Neural progenitor cell (in vitro differentiated cells): ENCODE measurements at places on chromosomes 11 and 22.
A peak's percentile ranks its signal among the peaks of the same experiment; 100 is the strongest.

- DNase-seq, result peak; percentile 88
Observed at GRCh38 chr22:23242473-23243001, 62.2 kb downstream of the BCR start.

DNA sequence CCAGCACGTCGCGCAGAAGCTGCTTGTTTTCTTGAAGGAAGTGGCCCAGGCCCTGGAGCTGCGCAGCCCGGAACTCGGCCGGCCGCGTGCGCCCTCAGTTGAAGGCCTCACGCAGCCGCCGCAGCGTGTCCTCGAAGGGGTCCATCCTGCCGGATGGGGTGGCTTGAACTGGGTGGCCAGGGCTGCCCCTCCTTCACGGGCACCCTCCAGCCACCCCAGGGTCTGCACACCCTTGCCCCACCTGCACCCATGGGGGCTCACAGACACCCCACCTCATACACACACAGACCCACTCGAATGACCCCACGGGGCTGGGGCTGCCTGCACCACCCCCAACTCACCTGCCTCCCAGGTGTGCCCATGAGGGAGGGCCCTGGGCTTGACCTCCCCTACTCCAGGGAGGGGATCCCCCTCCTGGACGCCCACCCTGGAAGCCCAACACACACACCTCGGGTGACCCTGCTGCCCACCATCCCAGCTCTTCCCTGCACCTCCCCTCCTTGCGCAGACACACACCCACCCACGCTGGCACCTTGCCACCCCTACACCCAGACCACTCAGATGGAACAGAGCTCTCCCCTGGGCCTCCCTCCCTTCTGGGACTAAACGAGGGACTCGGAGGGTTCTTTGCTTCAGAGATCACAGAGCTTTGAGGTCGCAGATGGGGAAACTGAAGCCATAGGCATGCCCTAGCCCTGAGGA lies 6.8 kb downstream of the ALDH3B2 start:
- no peak for DNase-seq

DNA sequence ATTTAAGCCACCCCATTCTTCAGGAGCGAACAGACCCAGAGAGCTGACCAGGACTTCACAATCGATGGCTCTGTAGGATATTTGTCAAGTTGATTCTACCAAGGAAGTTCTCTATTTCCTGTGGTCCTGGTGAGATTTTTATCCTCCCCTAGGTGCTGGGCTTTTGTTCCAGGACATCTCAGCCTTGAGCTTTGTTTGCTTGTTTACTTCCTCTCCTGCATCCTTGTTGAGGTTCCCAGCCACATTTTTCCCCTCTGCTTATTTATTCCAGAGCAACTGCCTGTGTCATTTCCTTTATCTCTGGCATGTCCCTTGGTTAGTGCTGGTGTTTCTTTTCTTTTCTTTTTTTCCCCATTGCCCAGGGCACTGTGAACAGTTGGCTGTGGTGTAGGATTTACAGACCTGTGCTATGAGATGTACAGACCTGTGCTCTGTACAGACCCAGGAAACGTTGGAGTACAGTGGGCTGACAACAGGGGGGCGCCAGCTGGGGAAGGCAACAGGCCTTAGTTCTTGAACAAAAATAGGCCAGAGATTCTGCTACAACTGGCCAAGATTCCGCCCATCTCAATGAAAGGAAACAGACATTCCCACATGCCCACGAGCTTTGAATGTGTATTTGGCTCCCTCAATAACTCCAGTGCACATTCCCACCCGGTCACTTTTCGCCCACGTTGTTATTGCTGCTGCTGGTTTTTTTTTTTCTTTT lies 235.9 kb upstream of the DDI1 start:
- DNase-seq, result peak; percentile 5

- DNase-seq, result no peak
Observed at GRCh38 chr11:61270354-61271076, 24.6 kb downstream of the VWCE start.

DNA sequence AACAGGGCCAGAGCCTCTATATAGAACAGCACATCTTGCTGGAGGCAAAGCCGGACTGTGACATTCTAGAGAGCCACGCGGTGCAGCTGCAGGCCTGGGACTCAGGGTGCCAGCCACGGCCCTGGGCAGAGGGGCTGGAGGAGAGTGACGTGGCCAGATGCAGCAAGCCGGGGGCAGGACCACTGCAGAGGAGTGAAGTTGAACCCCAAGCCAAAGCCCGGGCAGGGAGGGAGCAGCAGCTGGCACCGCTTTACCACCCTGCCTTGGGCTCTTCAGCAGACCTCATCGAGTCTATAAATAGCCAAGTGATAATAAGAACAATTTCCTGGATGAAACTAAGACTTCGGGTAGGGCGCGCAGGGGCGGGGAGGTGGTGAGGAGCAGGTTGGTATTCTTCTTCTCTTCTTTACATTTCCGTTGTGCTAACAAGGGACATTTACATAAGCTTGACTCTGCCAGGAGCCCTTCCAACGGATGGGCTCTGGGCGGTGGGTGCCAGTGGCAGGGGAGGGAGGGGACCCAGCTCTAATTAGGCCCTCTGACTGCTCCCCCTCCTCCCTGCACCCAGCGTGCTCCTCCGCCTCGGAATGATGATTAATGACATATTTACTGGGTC lies 110.2 kb downstream of the ST3GAL4 start:
- DNase-seq, result no peak

DNA sequence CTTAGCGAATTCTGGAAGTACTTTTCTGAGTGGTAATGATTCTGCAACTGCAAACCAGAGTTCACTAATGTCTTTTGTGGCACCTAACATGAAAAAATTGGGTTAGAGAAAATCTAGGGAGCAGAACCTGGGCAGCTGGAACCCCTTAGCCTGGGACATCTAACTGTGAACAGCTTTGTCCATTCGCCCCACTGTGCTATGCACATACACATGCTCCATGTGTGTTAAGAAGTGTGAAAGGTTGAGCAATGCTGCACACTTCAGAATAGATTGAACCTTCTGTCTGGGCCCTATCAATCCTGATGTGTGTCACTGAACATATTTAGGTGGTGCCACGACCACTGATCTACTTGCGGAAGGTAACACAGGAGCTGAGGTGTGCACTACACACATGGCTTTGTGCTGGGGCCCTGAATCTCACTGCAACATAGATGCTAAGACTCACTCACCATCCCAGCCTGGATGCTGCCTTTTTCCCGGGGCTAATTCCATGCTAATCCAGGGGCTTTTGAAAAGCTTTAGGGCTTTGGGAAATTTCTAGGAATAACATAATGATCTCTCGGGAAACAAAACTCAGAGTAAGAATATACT lies 976.2 kb downstream of the NTM start:
- peak; percentile 14 for DNase-seq

DNA sequence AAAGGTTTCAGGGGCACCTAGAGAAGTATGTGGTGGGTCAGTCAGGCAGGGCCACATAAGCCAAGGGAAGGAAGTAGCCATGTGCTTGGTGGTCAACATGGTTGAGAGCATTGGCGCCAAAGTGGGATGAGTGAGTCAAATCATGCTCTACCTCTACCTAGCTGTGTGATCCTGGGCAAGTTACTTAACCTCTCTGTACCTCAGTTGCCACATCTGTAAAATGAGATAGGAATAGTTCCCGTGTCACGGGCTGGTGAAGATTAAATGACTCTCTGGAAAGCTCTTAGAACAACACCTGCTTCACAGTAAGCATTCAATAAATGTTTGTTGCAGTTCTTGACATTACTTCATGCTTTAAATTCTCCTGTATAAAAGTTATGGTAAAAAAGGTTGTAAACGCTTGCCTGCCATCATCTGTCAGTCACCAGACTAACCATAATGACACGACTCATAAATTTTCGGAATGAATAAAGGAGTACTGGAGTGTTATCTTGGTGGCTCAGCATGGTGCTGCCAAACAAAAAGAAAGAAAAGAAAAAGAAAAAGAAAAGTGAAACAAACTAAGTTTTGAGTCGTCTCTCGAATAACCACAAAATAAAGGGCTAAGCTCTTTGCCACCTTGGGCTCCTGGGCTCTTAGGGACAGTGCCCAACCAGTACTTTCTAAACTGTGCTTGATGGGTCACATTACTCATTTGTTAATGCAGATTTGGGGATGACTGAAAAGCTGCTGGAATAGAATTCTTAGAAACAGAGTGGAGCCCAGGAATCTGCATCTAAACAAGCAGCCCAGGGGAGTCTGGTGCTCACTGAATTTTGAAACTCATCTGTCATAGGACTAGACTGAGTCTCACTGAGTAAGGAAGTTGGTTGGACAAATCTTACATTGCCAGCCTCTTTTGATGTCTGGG lies 107.6 kb downstream of the LDLRAD3 start:
- no peak for DNase-seq

GRCh38 chr22:33640900-33641299 lies 279.4 kb downstream of the LARGE1 start:
- DNase-seq, result peak; percentile 12

- DNase-seq, result no peak
Observed at GRCh38 chr11:100578831-100579311, 108.2 kb upstream of the ARHGAP42 start.

DNA sequence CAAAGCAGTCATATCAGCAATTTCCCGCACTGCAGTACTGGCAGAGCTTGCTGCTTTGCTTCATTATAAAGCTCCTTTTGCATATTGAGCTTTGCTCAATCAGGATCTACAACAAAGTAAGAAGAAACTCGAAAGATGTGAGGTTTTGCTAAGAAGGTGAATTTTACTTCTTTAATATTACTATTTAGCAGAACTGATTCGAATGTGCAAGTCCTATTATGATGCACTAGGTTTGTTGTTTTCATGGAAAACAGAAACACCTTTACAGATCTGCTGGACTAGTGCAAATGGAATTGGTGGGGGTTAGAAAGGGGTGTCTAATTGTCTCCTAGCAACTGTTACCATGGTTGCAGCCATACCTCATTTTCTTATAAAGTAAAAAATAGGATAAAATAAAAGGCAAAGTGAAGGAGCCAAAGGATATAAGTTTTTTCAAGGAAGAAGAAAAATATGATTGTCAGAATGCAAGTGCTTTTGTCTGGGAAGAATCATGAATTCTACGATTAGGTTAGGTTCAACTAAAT lies 153.2 kb downstream of the MSANTD4 start:
- no peak for DNase-seq

DNA sequence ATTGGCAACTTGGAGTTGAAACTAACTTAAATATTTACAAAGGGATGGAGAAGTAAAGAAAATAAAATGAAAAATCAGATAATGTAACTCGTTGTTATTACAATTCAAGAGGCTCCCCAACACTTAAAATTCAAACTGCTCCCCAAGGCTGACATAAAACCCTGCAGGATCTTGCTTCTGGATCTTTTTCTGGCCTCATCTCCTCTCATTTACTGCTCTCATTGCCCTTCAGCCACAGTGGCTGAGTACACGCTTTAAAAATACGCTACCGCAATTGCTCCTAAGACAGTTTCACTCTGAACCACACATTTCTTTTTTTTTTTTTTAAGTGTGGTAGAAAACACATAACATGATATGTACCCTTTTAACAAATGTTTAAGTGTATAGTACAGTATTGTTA lies 718.1 kb upstream of the ANO3 start:
- DNase-seq, result no peak

GRCh38 chr11:115385226-115385625 lies 119.0 kb downstream of the CADM1 start:
- DNase-seq, result no peak

GRCh38 chr11:65625628-65626342 lies 10.2 kb downstream of the PCNX3 start:
- DNase-seq, result peak; percentile 72

DNA sequence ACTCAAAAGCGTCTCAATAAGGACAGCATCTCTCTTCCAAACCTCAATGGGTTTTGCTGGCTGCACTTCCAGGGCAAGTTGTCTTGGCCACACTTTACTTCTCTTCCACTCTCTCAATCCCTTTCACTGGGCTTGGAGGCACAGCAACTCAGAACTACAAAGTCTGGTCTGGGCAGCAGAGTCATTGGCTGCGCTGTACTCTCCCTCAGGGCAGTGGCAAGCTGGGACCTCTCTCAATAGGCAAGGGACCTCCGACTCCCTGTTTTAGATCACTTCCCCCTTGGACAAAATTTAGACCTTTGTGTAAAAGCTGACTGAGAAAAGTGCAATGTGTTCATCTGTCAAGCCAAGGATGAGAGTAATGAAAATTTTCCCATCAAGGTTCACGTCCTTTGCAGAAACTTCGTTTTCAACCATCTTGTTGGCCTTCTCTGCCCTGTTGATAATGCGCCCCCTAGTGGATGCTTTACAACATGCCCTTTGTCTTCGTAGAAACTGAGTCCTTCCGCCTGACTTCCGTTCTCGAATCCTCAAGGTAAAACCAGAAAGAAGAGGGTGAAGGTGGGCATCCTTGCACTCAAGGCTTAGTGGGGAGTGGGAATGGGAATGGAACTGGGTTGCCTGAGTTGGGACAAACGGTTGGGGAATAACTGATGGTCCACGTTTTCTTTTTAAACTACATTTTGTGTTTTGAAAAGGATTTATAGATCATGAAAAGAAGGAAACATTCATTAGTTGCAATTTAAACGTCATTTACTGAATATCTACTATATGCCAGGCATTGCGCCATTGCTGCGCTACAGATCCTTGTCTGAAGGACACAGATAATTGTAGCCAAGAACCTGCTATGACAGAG lies 99.1 kb downstream of the CD44 start:
- peak; percentile 90 for DNase-seq

DNA sequence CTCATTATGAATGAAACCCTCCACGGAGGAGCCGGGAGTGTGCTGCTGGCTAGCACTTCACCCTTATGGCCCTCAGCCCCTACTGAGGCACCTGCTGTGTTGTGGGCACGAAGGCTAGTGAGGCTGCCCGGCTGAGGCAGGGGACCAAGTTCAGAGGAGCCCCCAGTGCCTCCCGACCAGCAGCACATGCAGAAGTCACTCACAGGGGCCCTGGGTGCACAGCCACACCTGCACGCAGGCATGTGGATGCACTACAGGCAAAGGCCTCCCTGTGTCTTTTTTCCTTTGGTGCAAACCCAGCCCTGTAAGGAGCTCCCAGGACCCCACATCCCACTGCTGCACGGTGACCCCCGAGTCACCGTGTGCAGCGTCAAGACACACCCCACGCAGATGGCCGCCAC lies 261.5 kb downstream of the BRD1 start:
- no peak for DNase-seq

DNA sequence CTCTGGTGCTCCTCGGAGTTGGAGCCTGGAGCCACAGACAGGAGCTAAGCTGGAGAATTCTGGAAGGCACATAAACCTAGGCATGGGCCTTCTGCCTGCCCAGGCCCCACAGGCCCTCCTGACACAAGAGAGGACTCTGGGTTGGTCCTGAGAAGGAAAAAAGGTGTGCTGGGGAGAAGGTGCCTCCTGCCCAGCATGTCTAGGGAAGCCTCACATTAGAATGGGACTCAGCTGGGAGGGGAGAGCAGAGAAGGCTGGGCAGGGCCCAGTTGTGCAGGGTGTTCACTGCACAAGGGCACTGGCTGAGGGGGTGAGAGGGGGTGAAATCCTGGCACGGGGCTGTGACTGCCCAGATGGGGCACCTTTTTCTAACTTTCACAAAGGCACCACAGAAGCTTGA lies 39.4 kb upstream of the WNT11 start:
- DNase-seq, result no peak

- DNase-seq, result no peak
Observed at GRCh38 chr11:118699506-118700220, 20.2 kb upstream of the TREH start.
